Myocyte (in vitro differentiated cells): ENCODE measurements at places on chromosomes 11 and 22.
A peak's percentile ranks its signal among the peaks of the same experiment; 100 is the strongest.

DNA sequence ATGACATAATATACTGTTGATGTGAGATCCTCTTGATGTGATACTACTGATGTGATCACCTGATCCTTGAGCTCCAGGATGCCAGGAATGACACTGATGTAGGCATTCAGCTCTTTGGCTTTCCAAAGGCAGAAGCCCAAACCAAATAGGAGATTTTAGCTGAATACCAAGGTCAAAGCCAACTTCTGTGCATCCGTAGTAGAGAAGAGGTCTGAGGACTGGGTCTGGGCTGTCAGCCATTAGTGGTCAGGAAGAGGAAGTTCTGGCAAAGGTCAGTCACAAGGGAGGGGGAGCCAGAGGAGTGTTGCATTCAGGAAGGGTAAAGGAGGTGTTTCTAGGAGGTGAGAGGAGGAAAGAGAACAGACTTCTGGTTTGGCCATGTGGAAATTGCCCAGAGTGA is 53.4 kb upstream of the PARVG start:
- DNase-seq: no peak

GRCh38 chr11:122127020-122127419 is 11.0 kb upstream of the BLID start:
- no peak for DNase-seq

- DNase-seq: no peak
These were observed 117.3 kb upstream of the PLET1 start for GRCh38 chr11:112377946-112378345.

GRCh38 chr11:60977224-60977623 is 5.7 kb downstream of the CD6 start:
- DNase-seq: no peak

DNA sequence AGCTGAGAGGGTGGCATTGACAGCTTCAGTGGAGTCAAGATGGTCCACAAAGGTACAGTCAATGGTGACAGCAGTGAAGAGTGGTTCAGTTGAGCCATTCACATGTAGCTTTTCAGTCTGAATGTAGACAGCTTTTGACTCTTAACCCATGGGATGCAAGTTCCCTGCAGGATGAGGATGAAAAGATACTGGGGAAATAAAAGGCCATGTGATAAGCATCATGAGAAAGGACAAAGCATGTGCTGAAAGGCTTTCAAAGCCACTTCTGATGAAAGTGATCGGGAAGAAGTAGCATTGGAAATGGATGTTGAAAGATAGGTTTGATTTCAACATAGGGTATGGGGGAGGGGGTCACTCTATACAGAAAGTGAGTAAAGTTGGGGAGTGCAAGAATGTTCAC is 182.9 kb downstream of the ETS1 start:
- no peak for DNase-seq

GRCh38 chr11:123700772-123701171 is 40.7 kb downstream of the ZNF202 start:
- DNase-seq: peak; percentile 44

DNA sequence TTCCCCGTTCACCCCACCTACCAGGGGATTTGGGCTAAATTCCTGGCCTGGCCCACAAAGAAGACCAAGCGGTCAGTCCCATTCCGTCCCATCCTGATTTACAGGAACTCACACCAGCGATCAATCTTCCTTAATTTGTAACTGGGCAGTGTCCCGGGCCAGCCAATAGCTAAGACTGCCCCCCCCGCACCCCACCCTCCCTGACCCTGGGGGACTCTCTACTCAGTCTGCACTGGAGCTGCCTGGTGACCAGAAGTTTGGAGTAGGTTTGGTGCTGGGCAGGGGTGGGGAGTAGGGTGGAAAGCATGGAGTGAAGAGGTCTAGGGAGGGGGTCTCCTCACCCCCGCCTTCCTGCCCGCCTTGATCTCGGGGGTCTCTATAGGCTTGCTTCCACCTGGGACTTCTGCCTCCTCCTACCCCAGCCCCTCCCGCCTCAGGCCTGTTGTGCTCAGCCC is at the start of gene SERPING1:
Gene SERPING1 (plus strand): TSS at position 225 of the 455 bp plus-strand sequence. CDS start 586 bp downstream, outside the sequence.
- DNase-seq: no peak

GRCh38 chr11:65802841-65803240 is 16.0 kb downstream of the OVOL1 start:
- DNase-seq: no peak

DNA sequence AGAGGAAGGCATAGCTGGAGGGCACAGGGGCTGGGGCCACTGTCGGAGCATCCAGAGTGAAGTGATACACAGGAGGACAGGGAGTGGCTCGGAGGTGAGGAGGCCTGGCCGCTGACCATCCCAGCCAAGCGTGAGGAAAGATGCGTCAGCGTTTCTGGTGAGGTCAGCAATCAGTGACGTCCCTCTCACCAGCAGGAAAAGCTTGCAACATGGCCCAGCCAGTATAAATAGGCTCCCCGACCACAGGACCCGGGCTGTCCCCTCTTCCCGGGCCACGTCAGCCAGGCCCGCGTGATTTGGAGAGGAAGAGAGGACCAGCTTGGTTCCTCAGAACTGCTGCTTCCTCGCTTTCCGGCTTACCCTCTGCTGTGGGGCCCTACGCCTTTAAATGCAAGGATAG is 4.2 kb upstream of the OSM start:
- DNase-seq: no peak

- DNase-seq: no peak
These were observed 41.1 kb downstream of the BMAL1 start for GRCh38 chr11:13318498-13319295.

GRCh38 chr11:111878385-111878848 is 548 bp downstream of the FDXACB1 start:
- no peak for DNase-seq
